B cell (primary cell): ENCODE measurements at places on chromosomes 16 and 17. TPM values are rescaled to one million over a fixed set of nuclear protein-coding genes. Genes with fewer than 3 reads are reported as not detected.

Gene PLD2
- total RNA-seq, result 69.2 and 72.1 TPM in 2 replicates

Gene KCNJ16
- total RNA-seq, result not detected in 2 replicates

Gene TSPAN10
- total RNA-seq, result 1.1 and 1.6 TPM in 2 replicates

Gene ABCA10
- total RNA-seq, result 1.9 and 3.2 TPM in 2 replicates

Gene CFAP97D1
- not detected in 2 replicates for total RNA-seq

Gene KRTAP1-5
- not detected in 2 replicates for total RNA-seq

Gene OSGIN1
- 1.2 and 1.8 TPM in 2 replicates for total RNA-seq

Gene XYLT1
- 59.6 and 68.7 TPM in 2 replicates for total RNA-seq

Gene TERB1
- total RNA-seq, result 0.71 TPM in 1 of 2 replicates, not detected in the other

Gene NOS2
- total RNA-seq, result 0.10 and 0.12 TPM in 2 replicates

Gene C16orf74
- total RNA-seq, result 83.3 and 92.6 TPM in 2 replicates

Gene MYCBPAP
- total RNA-seq, result 5.1 and 5.5 TPM in 2 replicates

Gene NOTUM
- not detected in 2 replicates for total RNA-seq

Gene RPTOR
- total RNA-seq, result 58.8 and 64.7 TPM in 2 replicates
